ENCODE measurements at places on chromosomes 7 and 10.

- DNase-seq = no peak
These were observed 39.8 kb upstream of the C10orf67 start for GRCh38 chr10:23384364-23384763.

- DNase-seq = no peak
These were observed 97.1 kb downstream of the CREB5 start for GRCh38 chr7:28509251-28510025.

- no peak for DNase-seq
These were observed 106.8 kb upstream of the APBB1IP start for GRCh38 chr10:26331371-26331770.

DNA sequence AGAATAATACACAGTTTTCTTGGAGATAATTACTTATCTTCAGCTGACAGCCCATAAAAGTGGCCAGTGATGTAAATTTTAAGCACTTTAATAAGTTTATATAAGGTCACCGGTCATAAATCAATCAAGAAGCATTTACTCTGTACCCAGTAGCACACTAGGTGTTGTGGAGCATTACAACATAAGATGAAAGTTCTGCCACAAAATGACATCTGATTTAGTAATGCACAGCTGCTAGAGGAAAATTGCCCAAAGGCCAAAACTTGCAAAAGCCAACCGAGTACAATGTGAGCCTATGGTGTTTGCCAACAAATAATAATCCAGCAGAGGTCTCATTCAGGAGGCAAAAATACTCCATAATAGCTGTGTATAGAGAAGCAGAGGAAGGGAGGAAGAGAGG lies 63.6 kb downstream of the GPR37 start:
- no peak for DNase-seq

DNA sequence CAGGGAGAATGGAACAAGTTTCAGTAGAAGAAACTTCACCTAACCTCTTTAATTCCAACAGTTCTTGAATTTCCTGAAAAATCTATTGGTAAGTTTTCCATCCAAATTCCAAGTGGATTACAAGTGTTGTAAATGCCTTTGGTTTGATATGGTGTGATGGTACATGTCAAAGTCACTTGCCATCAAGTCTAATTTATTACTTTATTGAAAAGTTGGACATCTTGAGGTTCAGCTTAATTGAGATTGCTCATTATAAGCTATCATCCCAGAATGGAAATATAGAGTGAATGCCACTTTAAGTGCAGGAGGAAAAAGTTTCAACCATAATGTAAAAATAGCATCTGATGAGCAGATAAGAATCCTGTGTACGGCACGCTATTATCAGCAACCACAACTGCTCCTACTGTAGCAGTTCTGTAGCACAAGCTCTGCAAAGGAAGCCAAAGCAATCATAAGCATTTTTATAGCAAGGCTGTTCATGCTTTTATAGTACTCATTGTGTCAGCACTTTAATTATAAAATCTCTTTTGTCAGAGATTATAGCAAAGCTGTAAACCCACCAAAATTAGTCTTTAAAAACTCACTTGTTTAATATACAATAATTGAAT lies 991.8 kb upstream of the PHF14 start:
- no peak for DNase-seq

GRCh38 chr7:158415316-158415715 lies 172.3 kb downstream of the PTPRN2 start:
- no peak for DNase-seq
